ENCODE measurements at places on chromosomes 6 and 20.

GRCh38 chr6:24960991-24961475 lies 25.3 kb upstream of the RIPOR2 start:
- DNase-seq: no peak

GRCh38 chr6:88493717-88494116 lies 327.6 kb upstream of the CNR1 start:
- no peak for DNase-seq

- DNase-seq: no peak
Measured at GRCh38 chr6:135372758-135373157, 124.8 kb downstream of the AHI1 start.

- DNase-seq: no peak
Measured at GRCh38 chr6:56849896-56850295, 105.0 kb upstream of the BEND6 start.

GRCh38 chr6:163175301-163175700 lies 239.2 kb upstream of the QKI start:
- no peak for DNase-seq

- no peak for DNase-seq
Measured at GRCh38 chr6:140372064-140372463, 997.6 kb upstream of the CITED2 start.

DNA sequence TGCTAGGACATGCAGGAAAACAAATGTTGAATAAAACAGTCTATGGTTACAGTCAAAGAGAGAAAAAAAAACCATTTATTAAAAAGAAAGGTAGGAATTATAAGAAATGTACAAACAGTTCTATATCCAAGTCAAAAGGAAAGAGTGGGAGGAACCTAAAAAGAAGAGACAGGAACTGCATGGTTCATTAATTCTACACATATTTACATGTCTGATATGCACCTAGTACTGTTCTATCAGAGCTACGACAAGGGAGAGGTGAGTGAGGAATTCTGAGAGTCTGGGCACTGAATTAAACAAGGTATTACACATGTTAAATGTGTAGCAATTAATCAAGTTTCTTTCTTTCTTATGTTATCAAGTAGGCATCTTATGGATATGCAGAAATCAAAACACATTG lies 41.9 kb downstream of the SYCP2 start:
- DNase-seq: no peak

DNA sequence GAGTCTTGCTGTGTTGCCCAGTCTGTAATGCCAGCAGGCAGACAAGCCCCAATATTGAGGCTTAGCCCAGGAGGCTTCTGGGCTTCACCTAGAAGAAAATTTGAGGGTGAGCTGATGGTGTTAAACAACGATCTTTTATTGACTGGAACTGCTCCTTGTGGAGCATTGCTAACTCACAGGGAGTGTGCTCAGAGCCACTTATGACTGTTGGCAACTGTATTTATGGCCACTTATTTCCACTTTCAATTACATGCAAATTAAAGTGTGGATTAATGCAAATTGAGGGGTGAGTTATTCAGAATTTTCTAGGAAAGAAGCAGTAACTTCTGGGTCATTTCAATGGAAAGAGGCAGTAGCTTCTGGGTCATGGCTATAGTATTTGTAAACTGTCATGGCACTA lies 317.2 kb upstream of the FKBP1C start:
- DNase-seq: no peak

DNA sequence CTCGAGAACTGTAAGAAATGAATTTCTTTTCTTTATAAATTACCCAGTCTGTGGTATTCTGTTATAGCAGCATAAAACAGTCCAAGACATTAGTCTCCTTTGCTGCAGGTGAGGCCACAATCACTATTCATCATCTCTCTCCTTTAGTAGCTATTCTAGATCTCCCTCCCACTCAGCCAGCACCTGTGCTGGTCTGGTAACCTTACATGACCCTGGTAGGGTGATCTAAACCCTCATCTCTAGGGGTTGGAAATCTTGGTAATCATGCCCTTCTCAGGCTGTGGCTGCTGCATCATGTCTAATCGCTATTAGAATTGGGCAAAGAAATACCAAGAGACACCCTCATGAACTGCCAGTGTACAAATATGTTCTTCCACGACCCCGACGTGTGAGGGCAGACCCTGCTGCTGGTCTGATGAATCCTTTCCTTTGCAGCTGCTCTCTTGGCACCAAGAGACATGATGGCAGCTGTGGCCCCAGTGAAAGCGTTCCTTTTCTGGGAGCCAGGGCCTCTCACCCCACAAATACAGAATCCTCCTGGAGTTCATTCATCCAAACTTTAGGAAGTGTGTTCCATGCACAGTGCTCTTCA lies 23.0 kb upstream of the IGF2R start:
- DNase-seq: no peak

- no peak for DNase-seq
Measured at GRCh38 chr20:35878113-35878625, 76.1 kb downstream of the SCAND1 start.

GRCh38 chr6:170108456-170108855 lies 182.4 kb downstream of the DLL1 start:
- DNase-seq: no peak

- DNase-seq: no peak
Measured at GRCh38 chr20:53283011-53283410, 310.6 kb downstream of the ZNF217 start.

DNA sequence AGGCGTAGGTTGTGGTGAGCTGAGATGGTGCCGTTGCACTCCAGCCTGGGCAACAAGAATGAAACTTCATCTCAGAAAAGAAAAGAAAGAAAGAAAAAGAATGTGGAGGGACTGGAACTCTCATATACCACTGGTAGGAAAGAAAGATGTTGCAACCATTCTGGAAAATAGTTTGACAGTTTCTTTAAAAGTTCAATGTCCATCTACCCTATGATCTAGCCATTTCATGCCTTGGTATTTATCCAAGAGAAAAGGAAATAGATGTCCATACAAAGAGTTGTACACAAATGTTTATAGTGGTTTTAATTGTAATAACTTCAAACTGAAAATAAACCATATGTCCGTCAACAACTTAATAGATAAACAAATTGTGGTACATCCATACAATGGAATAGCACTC lies 190.1 kb upstream of the ZNF217 start:
- no peak for DNase-seq

- DNase-seq: no peak
Measured at GRCh38 chr20:44344723-44345122, 7.9 kb downstream of the R3HDML start.

DNA sequence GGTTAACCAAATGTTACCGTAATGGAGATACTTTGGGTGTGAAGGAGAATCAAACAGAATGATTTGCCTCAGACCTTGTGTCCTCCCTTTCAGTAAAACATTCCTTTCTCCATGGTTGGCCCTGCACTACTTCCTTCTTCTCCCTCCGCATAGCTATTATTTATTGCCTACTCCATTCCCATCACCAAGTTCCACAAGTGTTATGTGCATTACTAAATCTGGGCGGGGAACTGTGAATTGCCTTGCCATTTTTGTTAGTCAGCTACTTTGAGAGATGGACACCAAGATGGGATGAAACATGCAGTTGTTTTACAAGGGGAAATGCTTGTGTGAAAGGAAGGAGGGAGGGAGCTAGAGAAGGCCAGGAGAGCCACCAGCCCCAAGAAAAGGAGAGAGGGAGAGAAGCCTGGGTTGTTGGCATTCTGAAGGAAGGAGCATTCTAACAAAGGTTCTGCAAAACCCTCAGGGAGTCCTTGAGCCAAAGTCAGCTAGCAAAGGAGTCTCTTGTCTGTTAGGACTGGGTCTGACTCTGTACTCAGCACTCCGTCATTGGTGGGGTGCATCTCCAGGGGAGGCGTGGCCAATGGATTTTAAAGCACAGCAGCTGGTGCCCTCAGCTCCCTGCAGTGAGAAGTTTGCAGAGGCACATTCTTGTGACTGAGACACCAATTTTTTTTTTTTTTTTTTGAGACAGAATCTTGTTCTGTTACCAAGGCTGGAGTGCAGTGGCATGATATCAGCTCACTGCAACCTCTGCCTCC lies 83.6 kb upstream of the CHD6 start:
- DNase-seq: no peak

GRCh38 chr6:42047790-42048405 lies 2.4 kb upstream of the TAF8 start:
- DNase-seq: no peak

DNA sequence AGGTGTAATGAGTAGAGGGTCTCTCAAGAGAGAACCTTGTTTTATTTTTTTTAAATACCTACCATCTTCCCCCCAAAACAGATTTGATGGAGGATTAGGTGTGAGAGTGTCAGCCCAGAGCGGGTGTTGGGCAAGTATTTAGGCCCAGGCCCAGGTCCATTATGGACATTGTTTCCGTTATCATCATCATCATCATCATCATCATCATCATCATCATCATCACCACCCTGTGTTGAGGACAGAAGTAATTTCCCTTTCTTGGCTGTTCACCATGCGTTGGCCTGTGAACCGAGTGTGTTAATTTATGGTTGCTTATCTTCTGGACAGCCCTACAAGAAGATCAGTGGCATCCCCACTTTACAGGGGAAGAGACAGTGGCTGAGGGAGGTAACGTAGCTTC lies 28.6 kb downstream of the PSMF1 start:
- no peak for DNase-seq

DNA sequence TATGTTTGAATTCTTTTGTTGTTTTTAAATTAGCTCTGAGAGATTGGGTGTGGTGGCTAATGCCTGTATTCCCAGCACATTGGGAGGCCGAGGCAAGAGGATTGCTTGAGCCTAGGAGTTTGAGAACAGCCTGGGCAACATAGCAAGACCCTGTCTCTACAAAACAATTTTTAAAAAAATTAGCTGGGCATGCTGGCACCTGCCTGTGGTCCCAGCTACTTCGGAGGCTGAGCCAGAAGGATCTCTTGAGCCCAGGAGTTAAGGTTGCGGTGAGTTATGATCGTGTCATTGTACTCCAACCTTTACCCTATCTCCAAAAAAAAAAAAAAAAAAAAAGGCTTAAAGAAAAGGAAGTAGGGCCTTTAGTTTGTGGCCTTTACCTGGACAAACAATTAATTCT lies 22.9 kb downstream of the DHX35 start:
- DNase-seq: no peak

GRCh38 chr20:13105864-13106457 lies 97.2 kb downstream of the SPTLC3 start:
- DNase-seq: no peak

DNA sequence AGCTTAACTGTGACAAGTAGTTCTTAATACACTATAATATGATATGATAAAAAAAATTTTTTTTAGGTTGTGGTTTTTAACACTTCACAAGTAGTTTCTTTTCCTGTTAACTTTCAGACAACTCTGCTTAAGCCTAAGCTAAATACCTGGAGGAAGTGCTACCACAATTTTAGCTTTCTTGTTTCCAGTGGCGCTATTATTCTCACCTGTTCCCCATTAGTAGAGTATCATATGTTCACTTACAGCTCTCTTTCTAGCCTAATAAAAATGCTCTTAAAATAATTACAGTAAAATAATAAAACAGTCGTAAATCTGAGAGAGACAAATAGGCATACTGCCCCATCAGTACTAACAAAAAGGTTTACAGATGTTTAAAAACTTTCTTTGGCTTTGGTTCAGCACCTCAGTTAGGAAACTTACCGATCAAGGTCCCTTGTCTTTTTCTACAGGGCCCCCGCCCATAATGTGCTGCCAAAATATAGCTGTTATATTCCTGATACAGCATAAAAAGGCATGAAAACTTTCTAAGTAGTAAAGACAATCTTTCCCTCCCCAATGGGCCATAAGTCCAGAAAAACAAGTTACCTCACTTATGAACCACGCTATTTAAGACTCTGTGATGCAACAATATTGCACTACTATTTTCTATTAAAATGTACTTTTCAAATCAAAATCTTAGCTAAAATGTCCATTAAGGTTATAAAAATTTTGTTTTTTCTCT lies 57.9 kb downstream of the SESN1 start:
- no peak for DNase-seq

DNA sequence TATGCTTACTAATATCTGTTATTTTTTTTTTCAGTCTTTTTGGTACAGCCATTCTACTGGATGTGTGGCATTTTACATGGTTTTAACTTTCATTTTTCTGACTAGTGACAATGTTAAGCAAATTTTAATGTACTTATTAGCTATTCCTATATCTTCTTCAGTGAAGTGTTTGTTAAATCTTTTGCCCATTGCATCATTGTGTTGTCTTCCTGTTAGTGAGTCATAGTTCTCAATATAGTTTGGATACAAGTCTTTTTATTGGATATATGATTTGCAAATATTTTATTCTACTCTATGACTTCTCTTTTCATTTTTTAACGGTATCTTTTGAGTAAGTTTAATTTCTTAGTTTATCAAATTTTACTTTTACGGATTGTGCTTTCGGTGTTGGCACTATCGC lies 519.4 kb downstream of the CDKAL1 start:
- no peak for DNase-seq

DNA sequence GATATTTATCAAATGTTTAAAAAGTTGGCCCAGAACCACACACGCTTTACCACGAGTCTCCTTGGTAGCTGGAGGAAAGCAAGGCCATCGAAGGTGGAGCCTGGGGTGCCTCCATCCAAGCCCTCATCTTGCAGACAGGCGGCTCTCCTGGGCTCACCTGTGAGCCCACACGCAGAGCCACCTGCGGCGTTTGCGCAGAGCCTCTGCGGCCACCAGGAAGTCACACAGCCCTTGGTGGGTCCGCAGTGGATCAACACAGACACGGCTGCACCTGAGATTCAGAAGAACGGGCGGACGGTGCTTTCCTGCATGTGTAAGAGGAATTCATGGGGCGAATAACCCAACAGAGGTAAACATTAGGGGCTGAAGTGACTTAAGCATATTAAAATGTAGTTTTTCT lies 24.5 kb upstream of the SMOC2 start:
- no peak for DNase-seq

GRCh38 chr6:9428421-9429172 lies 986.3 kb downstream of the TFAP2A start:
- no peak for DNase-seq

DNA sequence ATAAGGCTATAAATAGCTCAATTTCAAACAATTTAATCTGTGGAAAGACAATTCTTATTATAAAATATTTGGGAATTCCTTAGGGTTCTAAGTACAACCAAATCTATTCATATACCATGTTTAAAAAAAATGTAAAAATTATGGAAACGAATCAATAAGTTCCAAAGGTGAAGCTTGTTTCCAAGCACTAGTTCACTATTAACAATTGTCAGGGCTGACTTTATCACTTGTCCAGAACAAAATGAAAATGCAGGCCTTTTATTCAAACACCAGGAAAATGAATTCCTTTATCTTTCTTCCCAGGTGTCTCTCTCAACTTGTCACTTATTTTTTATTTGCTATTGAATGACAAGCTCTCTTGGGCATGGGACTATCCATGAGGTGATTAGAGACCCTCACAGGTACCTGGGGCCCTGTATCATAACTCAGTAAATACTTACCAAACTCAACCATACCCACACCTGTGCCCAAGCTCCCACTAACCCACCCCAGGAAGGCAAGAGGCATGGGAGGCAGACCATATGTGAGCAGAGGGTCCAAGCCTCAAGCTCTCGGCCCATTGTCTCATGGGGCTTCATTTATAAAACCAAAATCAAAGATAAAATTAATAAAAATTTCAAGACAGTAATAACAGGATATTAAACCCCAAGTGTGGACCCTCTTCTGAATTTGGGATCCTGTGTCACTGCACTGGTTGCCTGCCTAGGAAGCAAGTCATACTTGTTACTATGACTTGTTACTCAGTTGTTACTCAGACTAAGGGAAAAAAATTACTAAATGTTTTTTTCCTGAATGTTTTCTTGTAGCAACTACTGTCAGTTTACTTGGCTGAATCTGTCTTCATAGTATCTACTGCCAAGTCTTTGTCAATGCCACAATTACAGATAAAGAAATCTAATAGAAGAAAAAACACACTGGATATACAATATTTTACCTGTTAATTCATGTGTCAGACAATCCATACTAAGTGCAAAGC lies 54.7 kb downstream of the PTPRK start:
- no peak for DNase-seq

All from effector memory CD8-positive, alpha-beta T cell (primary cell).